ENCODE measurements at places on chromosomes 11 and 22.

DNA sequence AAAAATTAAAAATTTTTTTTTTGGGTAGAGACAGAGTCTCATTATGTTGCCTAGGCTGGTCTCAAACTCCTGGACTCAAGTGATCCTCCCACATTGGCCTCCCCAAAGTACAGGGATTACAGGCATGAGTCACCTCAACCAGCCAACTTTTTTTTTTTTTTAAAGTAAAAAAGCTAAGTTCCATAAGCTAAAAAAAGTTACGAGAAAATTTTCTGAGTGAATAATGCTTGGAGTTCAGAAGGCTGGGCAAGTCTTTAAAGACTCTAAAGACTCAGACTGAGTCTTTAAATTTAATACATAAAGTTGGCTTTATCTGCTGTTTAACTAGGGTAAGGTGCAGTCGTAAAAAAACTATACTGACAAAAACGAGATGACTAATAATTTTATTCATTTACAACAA lies 5.6 kb downstream of the DDX6 start:
- no peak for DNase-seq

- peak; percentile 50 for DNase-seq
These were observed 4.4 kb downstream of the RPS19BP1 start for GRCh38 chr22:39528080-39528661.

- DNase-seq: no peak
These were observed 740 bp upstream of the TRMT2A start for GRCh38 chr22:20117633-20118299.

GRCh38 chr22:42676059-42676607 lies 26.9 kb upstream of the CYB5R3 start:
- no peak for DNase-seq

- peak; percentile 76 for DNase-seq
These were observed 14.3 kb downstream of the DGKZ start for GRCh38 chr11:46361283-46362155.

DNA sequence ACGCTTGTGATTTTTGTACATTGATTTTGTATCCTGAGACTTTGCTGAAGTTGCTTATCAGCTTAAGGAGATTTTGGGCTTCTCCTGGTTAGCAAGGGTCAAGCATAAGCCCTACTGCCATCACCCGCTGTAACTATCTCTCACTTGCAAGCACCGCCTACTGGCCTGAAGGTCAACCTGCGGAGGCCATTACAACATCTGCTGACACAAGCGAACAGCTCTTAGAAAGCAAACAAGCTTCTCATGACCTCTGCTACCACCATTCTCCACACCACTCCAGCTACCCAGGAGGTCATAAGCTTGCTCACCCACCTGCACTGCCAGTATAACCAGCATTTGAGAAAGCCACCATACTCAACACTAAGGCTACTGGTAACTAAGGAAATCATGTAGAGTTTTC lies 288.4 kb upstream of the KIRREL3 start:
- no peak for DNase-seq

DNA sequence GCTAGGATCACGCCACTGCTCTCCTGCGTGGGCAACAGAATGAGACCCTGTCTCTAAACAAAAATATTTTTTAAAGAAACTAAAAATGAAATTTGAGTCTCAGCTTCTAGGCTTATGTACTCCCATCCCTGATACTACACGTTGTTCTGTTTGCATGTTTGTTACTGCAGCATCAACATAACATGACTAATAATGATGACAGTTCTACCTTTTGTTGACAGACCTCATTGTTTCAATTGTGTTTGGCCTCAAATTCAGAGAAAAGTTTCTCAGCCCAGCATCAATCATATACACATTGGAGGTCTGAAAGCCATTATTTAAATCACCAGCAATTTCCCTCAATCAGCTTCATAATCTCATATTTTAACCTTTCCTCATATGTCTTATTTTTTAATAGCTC lies 20.8 kb downstream of the LAYN start:
- no peak for DNase-seq

DNA sequence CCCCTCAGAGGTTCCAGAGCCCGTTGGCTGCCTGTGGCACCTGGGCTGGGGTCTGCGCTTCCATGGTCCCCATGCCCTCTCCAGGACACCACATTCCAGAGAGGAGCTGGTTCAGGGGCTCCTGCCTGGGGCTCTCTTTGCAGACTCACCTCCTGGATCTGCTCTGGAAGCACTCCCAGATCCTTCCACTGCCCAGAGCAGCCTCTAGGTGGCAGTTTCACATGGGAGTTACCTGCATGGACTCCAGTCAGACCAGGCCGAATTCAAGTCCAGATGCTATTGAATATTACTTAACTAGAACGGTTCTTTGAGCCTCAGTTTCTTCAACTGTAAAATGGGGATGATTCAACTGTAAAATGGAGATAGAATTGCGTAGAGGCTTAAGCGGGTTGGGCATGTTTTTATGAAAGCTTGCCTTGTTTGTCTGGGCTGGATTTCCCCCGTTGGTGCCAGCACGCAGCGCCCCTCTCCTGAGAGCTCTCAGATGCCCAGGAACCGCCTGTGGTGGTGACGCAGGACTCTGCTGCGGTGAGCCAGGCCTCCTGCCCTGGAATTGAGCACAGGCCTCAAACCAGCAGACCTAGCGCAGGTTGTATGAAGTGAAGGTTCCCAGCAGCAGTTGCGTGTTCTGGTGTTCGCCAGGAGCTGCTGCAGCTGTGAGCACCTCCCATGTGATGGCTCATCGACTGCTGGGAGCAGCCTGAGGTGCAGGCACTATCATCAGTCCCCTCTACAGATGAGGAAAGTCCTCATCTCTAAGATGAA lies 44.2 kb downstream of the LMO1 start:
- DNase-seq: no peak

DNA sequence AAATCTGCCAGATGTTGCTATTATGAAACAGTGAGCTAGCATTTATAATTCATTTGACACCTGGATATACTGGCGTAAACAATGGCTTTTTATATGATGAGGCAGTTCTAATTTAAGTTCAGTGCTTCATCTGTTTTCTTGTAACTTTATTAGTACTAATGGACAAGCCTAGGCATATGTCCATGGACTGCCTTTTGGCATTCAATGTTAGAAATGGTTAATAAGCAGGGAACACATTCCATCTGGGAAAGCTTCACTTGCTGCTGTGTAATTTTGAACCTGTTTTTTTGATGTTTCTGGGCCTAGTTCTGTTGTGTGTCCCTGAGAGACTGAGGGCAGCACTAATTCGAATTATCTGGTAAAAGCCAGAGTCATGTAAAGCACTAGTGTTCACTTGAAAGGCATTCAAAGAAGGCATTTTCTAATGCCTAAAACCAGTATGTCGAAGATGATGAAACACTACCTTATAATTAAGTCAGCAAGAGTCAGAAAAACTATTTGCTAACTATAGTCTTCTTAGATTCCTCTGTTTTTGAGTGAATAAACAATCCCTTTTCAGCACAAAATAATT lies 138.5 kb downstream of the SWAP70 start:
- DNase-seq: no peak

- no peak for DNase-seq
These were observed 40.2 kb upstream of the BDNF start for GRCh38 chr11:27740362-27741013.

DNA sequence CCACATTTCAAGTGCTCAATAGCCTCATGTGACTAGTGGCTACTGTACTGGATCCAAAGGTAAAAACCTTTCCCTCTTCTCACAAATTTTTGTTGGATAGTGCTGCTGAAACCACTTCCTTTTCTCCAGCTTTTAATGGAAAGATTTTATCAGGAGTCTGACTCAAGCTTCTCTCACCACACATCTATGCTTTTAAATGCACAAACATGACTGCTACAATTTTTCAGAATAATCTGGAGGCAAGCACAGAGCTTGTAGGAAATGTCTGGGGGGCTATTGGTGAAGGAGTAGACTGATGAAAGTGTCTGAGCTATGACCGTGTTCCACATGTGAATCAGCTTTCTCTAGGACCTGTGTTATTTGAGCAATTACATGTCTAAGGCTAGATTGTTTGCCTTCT lies 101.1 kb upstream of the FAT3 start:
- DNase-seq: no peak

DNA sequence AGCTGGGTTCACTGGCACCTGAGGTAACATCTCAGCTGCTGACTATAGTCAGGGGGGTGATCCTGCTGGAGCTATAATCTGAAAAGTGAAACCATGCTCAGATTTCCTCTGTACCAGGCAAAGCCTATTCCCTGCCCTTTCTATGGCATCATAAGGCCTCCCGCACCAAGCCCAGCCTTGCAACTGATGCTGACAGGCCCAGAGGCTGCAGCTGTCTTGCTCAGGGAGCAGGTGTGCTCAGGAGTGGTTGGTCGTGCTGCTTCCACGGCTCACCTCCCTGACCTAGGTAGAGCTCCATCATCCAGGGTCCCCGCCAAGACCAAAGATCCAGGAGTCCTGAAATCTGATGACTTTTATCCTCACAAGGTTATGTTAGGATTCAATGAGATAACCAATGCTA lies 121.7 kb downstream of the FEZ1 start:
- DNase-seq: no peak

- DNase-seq: no peak
These were observed 39.5 kb upstream of the BRSK2 start for GRCh38 chr11:1350086-1350725.

Data from right forelimb (tissue), 1 donor.